ENCODE measurements at places on chromosomes 1 and 21.

GRCh38 chr1:51847294-51847920 is 31.1 kb downstream of the NRDC start:
- DNase-seq = no peak

DNA sequence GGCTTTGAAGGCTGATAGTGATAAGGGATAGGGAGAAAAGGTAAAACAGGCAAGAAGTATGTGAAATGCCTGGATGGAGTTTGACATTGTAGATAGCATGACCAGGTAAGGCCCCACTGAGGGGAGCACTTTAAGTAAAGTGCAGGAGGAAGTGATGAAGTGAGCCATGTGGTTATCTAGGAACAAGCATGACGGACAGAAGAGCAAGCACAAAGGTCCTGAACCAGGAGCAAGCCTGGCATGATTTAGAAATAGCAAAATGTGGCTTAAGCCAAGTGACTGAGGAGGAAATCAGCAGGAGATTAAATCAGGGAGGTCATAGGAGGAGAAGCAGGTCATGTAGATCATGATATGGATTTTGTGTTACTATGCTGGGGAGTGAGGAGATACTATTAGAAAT is 129.2 kb downstream of the GLUL start:
- no peak for DNase-seq

GRCh38 chr1:14778898-14779865 is 180.7 kb downstream of the KAZN start:
- DNase-seq = peak; percentile 22

DNA sequence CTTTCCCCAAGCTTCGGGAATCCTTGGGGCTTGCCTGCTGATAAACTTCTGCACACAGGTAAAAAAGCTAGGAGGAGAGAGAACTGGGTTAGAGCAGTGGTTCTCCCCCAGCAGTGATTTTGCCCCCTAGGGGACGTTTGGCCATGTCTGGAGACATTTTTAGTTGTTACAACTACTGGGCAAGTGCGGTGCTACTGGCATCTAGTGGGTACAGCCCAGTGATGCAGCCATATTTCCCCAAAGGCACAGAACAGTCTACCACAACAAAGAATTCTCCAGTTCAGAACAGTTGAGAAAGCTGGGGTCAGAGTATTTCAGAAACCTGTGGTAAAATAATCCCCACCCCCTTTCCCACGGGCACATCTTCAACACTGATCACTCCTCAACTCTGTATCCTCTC is 41.3 kb downstream of the LRRC71 start:
- peak; percentile 38 for DNase-seq

DNA sequence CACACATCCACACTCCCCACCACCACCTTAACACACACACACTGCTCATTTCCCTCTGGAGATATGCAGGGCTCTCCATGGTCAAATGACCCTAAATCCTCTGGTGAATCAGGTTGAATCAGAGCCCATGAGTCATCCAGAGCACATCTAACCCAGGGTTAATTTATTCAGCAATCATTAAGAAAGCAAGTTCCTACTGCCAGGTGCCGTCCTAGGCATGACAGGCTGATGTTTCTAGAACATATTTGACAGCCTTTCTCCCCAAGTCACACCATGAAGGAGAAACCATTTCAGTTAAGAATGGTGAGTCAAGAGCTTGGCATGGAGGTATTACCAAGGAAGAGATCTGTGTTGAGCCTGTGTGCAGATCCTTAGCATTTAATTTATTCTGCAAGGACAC is 194.3 kb upstream of the CAMK1G start:
- DNase-seq = no peak

- DNase-seq = no peak
Observed at GRCh38 chr1:85387781-85388180, 77.2 kb downstream of the DDAH1 start.

DNA sequence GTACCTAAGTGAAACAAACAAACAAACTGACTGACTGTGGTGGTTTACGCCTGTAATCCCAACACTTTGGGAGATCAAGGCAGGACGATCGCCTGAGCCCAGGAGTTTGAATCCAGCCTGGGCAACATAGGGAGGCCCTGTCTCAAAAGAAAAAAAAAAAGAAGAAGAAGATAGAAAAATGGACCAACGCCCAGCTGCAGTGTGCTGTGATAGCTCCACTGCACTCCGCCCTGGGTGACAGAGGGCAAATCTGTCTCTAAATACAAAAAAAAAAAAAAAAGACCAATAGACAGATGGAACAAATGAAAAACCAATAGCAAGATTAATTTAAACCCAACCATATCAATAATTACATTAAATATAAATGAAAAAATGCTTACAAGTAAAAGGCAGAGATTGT is 13.9 kb downstream of the AKR7A3 start:
- DNase-seq = no peak

- DNase-seq = no peak
Observed at GRCh38 chr21:38714999-38715398, 90.7 kb upstream of the ETS2 start.

DNA sequence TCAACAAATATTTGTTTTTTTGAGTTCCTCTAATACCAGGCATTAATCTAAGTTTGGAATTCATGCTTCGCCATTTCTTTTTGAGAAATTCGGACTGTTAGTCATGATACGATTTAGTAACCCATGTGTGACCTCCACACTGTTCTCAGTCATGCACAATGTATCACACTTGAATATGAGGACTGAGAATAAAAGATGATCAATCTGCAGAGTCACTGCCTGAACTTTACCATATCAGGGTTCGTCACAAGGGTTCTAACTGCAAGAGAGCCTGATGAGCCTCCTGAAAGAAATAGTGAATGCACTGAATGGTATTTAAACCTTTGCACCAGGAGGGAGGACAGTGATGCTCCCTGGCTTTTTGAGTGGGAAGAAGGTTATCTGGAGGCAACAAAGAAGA is 10.9 kb upstream of the FASLG start:
- no peak for DNase-seq

DNA sequence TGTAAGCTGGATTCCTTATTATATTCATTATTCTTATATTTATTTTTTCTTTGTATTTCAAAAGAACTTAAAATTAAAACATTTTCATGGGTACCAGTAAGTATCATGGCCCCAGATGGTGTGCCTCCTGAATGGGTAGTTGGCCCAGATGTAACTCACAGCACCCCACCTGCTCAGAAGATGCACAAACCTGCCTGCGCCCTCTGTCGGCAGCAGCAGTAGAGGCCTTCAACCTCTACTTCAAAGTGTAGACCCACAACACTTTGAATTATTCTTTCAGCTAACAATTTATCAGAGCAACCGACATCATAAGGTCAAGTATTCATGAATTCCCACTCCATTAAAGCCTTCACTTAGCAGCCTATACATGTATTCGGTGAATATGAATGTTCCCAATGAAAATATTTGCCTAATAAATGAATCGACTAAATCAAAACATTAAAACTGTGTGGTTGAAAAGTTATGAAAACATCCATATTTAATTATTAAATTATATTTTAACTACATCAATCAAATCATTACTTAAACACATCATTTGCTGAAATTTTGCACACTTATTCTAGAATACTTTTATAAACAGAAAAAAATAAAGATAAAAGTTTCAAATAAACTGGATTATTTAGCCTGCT is 25.4 kb downstream of the PIGM start:
- DNase-seq = peak; percentile 71

DNA sequence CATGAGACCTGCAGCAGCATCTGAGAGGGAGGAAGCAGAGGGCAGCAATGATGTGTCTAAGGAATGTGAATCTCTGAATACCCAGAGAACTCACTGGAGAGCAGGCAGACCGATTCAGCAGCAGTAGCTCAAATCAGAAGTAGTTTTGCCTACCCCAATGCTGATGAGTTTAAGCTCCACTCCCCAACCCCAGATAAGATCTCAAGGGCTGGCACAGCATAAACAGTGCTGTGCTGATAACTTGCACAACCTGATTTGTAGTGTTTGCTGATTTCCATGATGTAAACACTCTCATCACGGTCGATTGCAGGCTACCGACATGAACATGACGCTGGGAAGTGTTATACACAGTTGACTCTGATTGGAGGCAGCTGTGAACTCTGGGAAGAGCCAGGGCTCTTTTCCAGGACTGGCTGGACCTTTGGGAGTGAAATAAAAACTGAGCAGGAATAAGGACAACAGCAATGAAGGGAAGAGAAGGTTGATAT is 11.2 kb upstream of the HMGCS2 start:
- no peak for DNase-seq

GRCh38 chr1:151402764-151403163 is 3.4 kb downstream of the PSMB4 start:
- no peak for DNase-seq

GRCh38 chr1:241074507-241074906 is 282.5 kb downstream of the RGS7 start:
- no peak for DNase-seq

DNA sequence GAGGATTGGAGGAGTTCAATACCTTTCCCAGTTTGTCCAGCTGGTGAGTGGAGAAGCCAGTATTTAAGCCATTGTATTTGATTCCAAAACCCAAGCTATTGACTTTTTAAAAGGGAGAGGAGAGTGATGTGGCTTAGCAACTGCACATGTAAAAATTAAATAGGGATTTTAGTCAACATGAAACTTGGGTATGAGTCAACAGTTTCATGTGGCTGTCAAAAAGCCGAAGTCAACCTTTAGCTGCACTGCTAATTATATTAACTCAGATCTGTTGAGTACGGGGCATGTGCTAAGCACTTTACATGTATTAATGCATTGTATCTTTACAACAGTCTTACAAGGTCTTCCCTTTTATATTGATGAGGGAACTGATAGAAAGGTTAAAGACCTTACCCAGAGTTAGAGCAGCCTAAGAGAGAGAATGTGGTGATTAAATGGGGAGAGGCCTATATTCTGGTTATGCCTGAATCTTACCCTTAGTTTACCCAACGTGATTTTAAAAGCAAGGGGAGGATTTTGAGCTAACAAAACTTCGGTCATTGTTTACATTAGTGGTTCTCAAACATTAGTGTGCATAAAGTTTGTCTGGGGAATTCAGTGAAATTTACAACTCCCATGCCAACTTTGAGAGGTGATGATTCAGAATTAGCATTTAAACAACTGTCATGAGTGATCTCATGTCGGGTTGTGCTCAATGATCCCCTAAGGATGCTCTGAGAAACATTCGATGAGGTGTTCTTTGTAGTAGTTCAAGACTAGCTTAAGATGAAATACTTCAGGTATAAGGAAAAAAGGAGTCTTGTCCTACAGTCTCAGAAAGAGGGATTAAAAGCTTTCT is 6.9 kb upstream of the SLC35F3 start:
- no peak for DNase-seq

GRCh38 chr21:45361033-45361997 is 43.6 kb upstream of the COL18A1 start:
- no peak for DNase-seq

- no peak for DNase-seq
Observed at GRCh38 chr1:227428803-227429202, 110.5 kb upstream of the CDC42BPA start.

- no peak for DNase-seq
Observed at GRCh38 chr1:115539061-115539460, 102.7 kb upstream of the VANGL1 start.

DNA sequence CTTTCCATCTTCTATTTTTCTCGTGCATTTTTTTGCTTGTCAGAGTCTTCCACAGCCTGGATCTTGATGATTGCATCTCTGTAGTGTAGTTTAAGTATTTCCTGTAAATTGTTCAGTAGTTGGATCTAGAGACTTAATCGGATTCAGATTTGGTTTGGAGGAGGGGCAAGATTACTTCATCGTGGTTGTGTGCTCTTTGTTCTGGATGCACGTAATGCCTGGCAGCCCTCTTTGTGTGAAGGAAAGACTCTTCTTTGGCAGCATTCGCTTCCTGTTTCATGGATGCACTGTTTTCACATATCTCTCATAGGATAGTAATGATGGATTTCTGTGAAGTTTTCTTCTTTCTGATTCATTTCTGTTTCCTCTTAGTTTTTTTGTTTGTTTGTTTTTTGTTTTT is 14.2 kb downstream of the SEMA4A start:
- DNase-seq = no peak

DNA sequence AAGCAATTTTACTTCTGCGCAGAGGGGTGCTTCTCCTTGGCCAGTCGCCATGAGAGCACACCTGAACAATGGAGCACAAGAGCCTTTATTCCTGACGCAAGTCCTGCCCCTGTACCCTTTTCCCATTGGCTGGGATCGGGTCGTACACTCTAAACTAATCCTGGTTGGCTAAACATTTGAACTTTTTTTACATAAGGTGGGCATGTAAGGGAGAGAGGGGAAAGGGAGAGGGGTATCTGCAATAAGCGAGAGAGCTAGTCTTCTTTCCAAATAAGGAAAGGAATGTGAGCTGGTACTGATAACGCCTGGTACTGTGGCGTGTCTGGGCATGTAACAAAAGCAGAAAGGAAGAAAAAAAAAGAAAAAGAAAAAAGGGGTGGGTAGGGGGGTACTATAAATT is 21.8 kb downstream of the MFSD2A start:
- DNase-seq = no peak

DNA sequence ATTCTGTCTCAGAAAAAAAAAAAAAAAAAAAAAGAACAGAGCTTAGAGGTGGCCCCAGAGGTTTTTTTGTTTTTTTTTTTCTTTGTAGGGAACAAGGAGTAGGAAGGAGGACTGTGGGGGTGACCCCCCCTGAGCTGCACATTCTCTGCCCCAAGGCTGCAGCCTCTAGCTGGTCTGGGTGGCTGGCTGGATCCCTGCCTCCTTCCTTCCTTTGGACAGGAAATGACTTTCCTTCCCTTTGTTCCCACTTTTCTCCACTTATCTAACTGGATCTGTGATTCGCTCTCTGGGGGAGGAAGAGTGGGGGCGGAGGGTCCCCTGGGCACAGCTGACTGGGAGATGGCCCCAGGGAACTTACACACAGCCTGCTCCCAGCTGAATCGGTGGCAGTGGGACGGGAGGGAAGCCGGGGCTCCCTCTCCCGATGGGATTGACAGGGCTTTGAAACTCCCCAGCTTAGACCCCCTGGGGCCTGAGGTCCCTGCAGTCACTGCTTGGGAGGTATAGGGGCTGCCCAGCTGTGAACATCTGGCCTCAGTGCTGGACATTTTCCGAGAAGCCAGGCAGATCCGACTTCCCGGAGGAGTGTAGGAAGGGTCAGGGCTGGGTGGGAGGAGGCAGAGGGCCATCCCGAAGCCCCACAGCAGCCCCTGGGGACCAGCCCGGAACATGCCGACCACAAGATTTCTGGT is 2.1 kb downstream of the FBLIM1 start:
- DNase-seq = no peak

DNA sequence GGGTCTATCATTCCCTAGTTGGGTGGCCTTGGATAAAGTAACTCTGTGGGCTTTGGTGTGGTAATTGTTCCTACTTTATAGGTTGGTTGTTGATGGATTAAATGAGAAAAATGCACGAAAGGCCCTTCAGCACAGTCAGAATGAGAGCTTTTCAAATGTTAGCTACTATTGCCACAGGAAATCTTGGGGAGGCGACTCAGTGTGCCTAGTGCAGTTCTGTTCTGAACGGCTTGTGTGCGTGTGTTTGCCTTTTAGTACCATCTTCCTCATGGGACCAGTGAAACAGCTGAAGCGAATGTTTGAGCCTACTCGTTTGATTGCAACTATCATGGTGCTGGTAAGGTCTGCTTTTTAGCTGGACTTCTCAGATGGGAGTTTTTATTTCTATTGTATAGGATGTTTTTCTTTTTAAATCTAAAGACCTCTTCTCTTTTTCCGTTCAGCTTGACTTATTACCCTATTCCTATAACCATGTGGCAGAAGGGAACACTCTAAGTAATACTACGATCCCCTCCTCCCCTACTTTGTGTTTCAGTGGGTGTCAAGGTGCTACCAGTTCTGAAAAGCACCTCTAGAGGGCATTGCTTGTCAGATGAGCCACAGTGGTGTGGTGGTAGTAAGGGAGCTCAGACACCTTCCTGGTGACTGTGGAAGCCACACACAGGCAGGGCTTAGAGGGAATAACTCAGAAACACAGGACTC is 9.2 kb downstream of the SFT2D2 start:
- no peak for DNase-seq

GRCh38 chr1:93768380-93768863 is 86.8 kb upstream of the BCAR3 start:
- DNase-seq = no peak

All from activated T-cell treated with anti-CD3 and anti-CD28 coated beads, Interleukin-2, amount 50 U/mL, for 1 hour (primary cell).